Stimulated activated CD8-positive, alpha-beta memory T cell treated with anti-CD3 and anti-CD28 coated beads, Interleukin-7, amount 100 ng/mL, for 1 hour (primary cell): ENCODE measurements at places on chromosomes 2 and 18.

DNA sequence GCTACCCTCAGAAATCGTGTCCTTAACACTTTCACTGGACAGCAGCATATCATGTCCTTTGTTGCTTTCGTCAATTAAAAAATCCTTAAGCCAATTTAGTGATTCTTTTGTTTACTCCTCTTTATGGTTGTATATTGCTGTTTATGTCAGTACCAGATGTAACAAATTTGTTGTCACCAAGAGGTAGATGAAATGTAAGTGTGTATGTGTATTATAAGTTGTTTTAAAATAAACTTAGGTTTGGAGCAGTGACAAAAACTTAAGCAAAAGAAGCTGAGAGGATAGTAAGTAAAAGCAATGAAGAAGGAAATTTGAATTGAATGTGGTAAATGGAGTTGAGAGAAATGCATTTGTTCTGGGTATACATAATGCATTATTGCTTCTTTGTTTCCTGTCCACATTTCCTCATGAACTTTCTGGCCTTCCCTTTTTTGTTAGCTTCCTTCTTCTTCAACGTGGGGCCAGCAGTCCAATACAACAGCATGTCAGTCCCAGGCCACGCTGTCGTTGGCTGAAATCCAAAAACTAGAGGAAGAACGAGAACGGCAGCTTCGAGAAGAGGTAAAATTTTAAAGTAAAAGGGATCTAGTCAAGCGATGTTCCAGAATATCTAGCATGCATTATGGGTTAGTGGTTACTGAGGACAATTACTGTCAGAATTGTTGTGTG lies 30.5 kb upstream of the SNORC start:
- no peak for DNase-seq

DNA sequence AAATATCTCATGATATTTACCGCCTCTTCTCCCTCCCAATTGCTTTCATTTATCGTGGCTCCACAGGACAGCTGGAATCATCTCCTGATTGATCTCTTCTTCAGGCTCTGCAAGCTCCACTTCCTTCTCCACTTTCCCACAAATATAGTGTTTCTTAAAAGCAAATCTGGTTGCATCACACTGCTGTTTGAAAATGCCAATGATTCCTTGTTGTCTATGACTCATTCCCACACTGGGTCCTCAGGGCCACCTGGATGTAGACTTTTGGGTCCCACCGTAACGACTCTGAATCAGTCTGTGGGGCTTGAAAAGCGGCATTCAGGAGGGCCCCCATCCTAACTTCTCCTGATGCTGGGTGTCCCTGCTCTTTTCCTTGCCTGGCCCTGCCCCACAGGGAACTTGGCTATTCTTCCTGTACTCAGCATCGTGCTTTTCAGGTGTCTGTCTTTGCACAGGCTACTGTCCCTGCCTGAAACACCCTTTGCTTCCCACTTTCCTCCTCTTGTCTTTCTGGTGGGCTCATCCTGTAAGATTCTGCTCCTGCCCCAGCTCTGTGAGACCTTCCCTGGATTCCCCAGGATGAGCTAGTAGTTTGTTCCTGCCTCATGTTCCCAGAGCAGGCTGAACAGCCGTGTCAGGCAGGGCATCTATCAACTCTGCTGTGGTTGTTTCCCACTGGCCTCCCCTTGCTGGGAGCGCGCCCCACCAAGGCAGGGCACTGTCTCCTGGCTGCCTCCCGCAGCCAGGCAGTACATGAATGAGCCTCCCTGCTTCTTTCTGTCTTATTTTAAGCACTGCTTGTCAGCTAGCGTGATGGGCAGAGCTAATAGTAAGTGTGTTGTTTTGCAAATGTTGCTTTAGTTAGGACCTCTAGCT lies 111.9 kb downstream of the KCTD1 start:
- no peak for DNase-seq

DNA sequence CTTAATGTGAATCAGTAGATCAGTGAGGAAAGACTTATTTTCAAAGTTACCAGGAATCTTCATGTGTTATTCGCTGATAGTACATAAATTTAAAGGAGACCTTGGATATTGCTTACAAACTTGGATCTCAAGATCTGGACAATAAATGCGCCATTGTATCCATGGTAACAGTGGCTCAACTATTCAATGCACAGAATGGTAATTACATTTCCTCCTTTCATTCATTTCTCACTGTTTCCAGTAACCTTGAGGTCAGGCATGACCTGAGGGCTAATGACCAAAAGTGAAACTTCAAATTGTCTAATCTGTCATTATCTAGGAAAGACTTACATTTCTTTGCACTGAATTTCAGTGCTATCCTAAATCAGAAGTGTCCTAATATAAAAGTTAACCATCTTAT lies 8.1 kb downstream of the LRP2 start:
- DNase-seq = no peak

GRCh38 chr2:218880102-218880858 lies at the start of gene WNT10A:
TSS of gene WNT10A (plus strand) at chr2:218880852. CDS start at chr2:218880996, 144 bp downstream.
- DNase-seq = peak; percentile 67

DNA sequence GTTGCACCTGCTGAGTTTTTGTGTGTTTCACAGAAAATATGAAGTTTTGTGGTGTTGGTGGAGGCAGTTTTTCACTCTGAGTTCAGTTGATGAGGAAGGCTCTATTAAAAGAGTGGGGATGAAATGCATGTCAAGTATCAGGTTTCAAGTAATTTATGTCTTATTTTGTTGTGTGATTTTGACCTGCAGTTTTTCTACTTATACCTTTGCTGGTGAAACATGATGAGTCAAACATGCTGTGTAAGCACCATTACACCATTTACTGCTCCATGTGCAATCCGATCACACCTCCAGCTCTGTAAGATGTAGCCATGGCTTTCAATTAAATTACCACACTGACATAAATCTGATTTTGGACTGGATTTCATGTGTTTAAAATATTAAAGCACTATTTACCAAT lies 174.5 kb upstream of the ZEB2 start:
- no peak for DNase-seq

DNA sequence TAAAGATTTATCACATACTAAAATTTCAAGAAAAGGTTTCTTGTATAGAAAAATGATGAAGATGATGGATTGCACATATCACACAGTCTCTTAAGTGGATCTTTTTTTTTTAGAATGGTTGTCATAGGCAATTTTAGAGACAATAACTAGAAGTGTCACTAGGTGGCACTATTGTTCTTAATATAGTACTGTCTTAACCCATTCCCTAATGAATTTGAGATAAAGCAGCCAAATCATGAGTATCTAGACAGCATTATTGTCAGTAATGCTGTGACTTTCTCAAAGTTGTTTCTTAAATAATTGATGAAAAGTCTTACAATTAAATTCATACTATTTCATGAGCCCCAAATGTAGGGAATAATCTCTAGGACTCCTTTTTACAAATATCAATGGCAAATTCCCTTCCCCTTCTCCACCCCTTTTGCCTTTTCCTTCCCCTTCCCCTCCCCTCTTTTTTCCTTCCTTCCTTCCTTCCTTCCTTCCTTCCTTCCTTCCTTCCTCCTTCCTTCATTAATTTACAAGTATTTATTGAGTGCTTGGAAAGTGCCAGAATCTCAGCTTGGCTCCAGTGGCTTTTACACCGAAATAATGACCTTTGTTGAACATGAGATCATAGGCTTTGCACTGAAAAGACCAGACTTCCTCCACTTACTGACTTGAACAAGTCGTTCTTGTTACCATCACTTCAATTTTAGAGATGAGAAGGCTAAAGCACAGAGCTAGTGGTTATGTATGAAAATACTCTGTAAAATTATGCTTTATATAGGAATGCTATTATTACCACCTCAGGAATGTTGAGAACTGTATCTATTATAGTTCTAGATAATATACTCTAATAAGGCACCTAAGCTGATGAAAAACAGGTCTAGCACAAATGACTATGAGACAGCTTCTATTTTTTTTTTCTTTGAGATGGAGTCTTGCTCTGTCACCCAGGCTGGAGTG lies 19.8 kb downstream of the MYL12B start:
- DNase-seq = no peak

DNA sequence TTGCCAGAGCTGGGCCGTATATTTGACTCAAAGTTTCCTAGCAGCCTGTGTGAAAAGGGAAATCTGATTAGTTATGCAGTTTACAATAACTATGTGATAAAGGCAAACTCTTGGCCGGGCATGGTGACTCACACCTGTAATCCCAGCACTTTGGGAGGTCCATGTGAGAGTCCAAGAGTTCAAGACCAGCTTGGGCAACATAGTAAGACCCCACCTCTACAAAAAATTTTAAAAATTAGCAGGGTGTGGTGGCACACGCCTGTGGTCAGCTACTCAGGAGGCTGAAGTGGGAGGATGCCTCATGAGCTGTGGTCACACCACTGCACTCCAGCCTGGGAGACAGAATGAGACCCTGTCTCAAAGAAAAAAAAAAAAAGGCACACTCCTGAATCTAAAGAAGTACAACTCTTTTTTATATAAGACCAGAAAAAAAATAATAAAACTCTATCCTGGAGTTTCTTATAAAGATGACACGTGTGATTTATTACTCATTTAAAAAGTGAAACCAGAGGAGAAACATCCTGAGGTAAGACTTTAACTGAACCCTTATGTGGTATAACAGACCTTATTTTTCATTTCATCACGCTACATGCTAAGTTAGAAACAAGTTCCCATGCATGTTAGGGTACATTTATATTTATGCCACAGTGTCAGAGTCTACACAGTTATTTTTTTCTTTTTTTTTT lies 32.6 kb upstream of the KCMF1 start:
- no peak for DNase-seq

GRCh38 chr2:101249826-101250225 lies 2.9 kb upstream of the CNOT11 start:
- no peak for DNase-seq
